T-cell (primary cell): ENCODE measurements at places on chromosomes 4 and X.

- no peak for DNase-seq
Measured at GRCh38 chr4:79678472-79679202, 270.6 kb upstream of the GK2 start.

GRCh38 chr4:94491322-94491721, 39.6 kb downstream of the PDLIM5 start:
- DNase-seq: no peak

- no peak for DNase-seq
Measured at GRCh38 chr4:73883306-73883705, 14.1 kb downstream of the CXCL1 start.

GRCh38 chr4:42237451-42237850, 85.0 kb upstream of the BEND4 start:
- DNase-seq: no peak

- DNase-seq: no peak
Measured at GRCh38 chr4:38119668-38120385, 159.6 kb downstream of the PTTG2 start.

DNA sequence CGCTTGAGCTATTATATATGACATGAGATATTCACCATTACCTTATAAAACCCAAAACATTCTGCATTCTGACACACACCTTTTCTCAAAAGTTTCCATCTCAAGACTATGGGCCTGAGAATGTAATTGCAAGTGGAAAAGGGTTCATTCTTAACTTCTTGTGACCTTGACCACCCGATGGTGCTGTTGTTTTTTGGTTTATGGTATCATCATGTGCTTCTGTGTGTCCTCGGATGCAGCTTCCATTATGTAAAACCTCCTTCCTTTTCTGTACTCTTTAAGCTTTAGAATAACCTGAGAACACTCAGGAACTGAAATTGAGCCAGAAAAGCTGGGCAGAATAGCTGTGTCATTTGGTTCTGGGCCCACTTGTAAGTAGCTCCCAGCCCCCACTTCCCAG, 16.2 kb upstream of the PUDP start:
- DNase-seq: no peak

DNA sequence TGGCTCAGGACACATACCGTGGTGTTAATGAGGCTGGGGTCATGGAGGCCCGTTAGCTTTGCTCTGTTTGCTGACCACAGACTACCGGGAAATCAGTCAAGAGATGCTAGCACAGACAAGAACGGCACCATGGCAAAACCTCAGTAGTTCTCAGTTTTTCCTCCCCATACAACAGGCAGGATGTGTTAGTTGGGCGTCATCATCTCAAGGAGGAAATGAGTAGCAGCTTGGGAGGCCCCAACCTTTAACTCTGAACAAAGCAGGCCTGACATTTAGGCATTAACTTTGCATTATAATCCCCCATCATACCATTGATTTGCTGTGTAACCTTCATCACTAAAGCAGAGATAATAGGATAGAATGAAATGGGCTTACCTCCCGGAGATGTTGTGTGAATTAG, 714.2 kb downstream of the RPA4 start:
- no peak for DNase-seq

DNA sequence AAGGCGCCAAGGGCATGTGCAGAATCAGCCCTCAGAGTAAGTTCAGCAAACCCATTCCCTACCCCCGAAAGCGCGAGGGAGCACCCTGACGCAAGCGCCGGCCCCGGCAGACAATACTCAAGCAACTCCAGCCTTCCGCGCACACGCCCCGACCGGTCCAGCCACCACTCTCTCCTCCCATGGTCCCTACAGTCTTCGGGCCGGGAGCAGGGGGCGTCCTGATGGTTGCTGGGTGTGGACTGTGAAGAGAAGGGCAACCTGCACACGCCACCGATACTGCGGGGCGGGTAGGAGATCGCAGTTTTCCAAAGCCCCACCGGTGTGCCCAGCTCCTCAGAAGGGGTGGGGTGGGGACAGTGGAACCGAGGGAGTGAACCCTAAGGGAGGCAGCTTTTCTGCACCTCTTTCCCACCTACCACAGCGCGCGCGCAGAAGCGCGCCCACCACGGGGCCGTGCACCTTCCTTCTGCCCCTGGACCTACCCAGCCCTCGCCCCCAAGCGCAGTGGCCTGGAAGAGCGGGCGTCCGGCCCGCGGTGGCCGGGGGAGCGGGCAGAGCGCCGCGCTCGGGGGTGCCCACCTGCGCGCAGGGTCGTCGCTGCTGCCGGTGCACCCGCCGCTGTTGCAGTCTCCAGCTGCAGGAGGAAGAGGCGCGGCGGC, 650.2 kb upstream of the DIPK2B start:
- peak; percentile 6 for DNase-seq

- no peak for DNase-seq
Measured at GRCh38 chr4:138867404-138867803, 148.2 kb upstream of the NOCT start.

GRCh38 chr4:37664696-37665095, 21.5 kb downstream of the RELL1 start:
- DNase-seq: no peak

- no peak for DNase-seq
Measured at GRCh38 chrX:55451141-55451540, 786 bp upstream of the MAGEH1 start.

GRCh38 chr4:8032381-8032780, 92.7 kb upstream of the AFAP1 start:
- DNase-seq: no peak

GRCh38 chr4:42671431-42672194, 14.7 kb upstream of the ATP8A1 start:
- DNase-seq: peak; percentile 59

GRCh38 chrX:153774576-153775292, 6.1 kb upstream of the SRPK3 start:
- DNase-seq: no peak

- no peak for DNase-seq
Measured at GRCh38 chr4:155403886-155404285, 27.1 kb upstream of the MAP9 start.

DNA sequence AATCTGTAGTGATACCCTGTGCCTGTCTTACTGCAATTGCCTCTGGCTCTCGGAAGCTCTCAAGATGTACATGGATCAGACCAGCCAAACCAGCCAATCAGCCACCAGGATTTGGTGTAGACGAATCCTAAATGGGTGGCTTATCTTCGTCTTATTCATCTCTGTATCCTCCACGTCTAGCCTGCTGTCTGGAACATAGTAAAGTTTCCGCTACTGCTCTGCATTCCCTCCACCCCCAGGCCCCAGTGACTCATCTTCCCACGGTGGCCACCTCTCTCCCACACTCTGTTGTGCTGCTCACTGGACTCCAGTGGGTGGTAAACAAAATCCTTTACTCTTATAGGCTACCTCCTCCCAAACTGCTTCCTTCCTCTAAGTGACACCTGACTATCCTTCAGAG, 37.8 kb downstream of the SEPTIN6 start:
- no peak for DNase-seq

- no peak for DNase-seq
Measured at GRCh38 chrX:3713937-3714434, 537 bp upstream of the PRKX start.
